Stimulated activated CD8-positive, alpha-beta memory T cell treated with anti-CD3 and anti-CD28 coated beads, Interleukin-12 subunit alpha, Interleukin-12 subunit beta, amount 100 ng/mL, for 4 hours (primary cell): ENCODE measurements at places on chromosomes 5 and 9.
A peak's percentile ranks its signal among the peaks of the same experiment; 100 is the strongest.

DNA sequence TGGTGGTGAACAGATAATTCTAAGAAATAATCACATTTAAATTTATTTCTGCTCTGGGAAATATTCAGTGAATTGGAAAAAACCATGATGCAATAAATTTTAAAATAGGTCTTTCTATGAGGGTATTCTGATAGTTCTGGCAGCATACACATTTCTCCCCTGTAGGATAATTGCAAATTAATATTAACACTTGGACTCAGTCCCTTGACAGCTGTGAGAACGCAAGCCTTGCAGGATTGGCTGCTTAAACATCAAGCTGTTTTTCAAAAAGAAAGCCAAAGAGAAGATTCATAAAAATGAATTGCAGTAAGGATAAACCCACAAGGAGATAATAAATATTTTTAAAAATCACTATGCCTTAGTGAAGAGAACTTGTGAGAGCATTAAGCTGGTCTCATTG is 180.0 kb downstream of the MTRR start:
- DNase-seq = no peak

DNA sequence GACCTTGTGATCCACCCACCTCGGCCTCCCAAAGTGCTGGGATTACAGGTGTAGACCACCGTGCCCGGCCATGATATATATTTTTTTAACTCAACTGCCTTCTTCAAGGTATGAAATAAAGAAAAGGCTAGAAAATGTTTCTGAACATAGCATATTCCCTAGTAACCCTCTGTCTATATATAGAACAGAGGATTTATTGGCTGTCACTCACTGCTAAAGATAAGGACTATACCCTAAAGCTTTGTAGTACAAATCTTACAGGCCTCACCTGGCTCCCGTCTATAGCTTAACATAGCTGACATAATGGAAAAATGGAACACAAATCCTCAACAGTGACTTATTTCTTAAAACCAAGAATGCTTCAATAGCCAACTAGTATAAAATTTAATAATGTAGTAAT is 14.2 kb downstream of the SGTB start:
- DNase-seq = no peak

- peak; percentile 77 for DNase-seq
Measured at GRCh38 chr5:463952-464351, 21.0 kb downstream of the EXOC3 start.

DNA sequence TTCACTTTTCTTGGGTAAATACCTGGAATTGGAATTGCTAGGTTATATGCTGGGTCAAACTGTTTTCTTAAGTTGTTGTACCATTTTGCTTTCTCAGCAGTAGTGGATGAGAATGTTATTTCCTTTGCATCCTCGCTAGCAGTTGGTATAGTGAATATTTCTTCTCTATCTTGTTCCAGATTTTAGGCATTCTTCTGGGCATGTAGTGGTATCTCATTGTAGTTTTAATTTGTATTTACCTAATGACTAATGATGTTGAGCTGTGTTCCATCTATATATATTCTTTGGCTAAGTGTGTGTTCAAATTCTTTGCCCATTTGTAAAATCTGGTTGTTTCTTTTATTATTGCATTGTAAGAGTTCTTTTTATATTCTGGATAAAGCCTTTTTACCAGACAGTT is 333.3 kb downstream of the MAT2B start:
- DNase-seq = no peak

DNA sequence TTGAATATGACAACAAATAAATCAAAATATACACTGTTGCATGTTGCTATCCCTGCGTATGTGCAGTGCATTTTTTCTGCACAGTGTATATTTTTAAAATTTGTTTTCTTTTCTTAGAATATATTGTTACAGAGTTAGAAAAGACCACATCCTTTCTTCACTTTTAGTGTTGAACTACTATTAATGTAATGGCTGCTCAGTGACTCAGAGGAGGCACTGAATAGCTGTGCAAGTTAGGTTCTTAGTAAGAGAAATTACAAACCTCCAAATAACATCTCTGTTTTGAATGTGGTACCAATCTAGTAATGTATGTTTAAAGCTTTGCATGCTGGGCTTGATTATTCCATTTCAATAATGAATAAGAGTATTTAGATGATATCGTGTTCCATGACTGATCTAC is 208.9 kb upstream of the PRR16 start:
- no peak for DNase-seq

DNA sequence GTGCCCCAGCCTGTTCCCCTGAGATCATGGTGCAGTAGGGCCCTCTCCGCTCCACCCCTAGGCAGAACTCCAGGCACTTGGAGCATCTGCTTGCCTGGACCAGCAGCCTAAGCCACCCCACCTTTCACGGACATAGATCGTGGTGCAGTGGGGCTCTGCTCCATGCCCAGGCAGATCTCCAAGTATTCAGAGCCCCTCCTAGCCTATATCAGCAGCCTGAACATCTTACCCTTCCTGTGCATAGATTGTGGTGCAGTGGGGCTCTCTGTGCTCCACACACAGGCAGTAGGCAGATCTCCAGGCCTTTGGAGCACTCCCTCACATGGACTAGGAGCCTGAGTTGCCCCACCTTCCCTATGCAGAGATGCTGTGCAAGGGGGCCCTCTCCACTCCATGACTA is 103.0 kb downstream of the GLIS3 start:
- no peak for DNase-seq

DNA sequence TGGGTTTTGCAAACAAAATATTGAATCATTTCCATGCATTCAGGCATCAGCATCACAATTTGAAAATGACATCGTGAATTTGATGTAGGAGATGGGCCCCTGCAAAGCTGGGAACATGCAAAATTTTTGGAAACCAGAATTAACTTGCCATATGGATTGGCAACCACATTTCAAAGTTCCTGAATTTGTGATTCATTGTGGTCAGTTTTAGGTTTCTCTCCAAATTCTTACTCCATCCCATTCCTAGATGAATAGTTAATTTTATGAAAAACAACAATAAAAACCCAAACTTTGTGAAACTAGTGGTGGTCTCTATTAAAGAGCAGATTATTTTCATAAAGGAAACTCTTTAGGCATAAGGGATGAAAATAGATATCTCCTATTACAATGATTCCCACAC is 107.8 kb upstream of the SLIT3 start:
- no peak for DNase-seq

DNA sequence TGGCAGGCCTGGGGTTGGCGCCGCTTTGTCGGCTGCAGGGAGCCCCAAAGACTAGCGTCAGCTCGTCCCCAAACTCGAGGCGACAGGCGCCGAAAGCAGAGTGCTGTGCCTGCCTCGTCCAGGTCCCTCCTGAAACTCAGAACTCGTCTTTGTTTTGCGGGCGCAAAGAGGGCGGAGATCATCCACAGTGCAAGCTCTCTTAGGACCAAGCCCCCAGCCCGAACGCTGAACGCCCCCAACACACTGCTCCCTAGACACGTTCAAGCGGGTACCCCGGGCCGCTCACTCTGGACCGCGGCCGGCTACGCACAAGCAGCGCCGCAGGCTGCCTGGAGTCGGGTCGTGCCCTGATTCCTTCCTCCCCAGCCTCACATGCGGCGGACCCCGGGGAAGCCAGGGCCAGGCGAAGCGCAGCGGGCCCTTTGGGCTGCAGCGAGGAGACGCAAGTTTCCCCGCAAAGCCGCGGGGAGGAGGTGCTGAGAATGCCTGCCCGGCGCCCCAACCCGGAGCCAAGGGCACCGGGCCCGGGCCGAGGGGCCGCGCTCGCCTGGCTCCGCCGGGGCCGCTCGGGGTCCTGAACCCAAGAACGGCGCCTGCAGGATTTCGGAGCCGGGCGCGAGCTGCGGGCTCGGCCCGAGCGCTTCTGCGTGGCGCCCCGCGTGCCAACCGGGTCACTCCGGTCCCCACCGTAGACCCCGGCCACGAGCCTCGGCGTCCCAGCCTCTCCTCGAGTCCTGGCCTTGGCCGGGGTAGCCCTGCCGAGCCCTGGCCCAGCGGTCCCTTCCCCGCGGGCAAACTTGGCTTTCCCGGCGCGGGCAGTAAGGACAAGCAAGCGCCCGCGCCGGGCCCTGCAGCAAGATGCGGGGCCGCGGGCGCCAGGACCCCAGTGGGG is 738 bp downstream of the FSTL4 start:
- DNase-seq = no peak

GRCh38 chr5:172443441-172444109 is 10.8 kb downstream of the SH3PXD2B start:
- peak; percentile 26 for DNase-seq

DNA sequence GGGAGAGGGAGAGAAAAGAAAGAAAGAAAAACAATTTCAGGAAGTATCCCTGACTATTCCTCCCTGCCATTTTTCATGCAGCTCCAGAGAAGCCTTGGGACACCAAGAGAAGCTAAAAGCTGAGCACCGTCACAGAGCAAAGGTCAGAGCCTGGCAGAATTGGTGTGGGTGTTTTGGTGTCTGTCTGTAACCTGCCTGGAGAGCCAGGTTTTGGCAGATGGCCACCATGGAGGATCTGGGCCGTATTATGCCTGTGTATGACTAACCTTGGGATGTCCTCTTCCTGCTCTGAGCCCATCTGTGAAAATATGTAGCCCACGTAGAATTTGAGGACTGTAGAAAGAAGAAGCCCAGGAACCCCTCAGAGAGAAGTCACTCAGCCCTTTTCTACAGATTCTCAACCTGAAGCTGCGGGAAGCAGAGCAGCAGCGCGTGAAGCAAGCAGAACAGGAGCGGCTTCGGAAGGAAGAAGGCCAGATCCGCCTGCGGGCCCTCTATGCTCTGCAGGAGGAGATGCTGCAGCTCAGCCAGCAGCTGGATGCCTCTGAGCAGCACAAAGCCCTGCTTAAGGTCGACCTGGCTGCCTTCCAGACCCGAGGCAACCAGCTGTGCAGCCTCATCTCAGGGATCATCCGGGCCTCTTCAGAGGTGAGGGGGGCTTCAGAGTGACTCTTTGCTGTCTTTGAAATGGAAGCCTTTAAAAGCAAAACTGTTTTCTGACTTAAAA is 18.8 kb downstream of the GLE1 start:
- DNase-seq = no peak

- DNase-seq = no peak
Measured at GRCh38 chr5:56064984-56065383, 70.2 kb upstream of the IL6ST start.

GRCh38 chr5:16406630-16407029 is 59.0 kb downstream of the ZNF622 start:
- no peak for DNase-seq

DNA sequence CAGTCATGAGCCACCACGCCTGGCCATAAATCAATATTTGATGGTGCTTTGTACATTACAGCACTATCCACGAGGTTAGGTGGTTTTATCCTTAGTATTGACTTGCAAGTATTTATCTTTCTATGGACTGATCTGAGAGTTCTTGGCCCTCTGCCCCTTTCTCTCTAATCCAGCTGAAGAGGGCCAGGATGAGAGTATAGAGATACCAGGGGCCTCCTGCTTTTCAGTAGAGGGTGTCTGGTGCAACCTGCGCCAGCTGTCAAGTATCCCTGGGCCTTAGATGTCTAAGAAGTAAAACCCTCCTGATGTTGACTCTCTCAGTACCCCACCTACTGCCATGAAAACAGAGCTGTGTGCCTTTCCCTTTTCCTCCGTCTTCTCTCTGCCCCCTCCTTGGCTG is 153.4 kb downstream of the SLIT3 start:
- no peak for DNase-seq

- no peak for DNase-seq
Measured at GRCh38 chr5:72790186-72790585, 26.3 kb upstream of the TNPO1 start.

- no peak for DNase-seq
Measured at GRCh38 chr5:145157841-145158240, 677.3 kb downstream of the PRELID2 start.

DNA sequence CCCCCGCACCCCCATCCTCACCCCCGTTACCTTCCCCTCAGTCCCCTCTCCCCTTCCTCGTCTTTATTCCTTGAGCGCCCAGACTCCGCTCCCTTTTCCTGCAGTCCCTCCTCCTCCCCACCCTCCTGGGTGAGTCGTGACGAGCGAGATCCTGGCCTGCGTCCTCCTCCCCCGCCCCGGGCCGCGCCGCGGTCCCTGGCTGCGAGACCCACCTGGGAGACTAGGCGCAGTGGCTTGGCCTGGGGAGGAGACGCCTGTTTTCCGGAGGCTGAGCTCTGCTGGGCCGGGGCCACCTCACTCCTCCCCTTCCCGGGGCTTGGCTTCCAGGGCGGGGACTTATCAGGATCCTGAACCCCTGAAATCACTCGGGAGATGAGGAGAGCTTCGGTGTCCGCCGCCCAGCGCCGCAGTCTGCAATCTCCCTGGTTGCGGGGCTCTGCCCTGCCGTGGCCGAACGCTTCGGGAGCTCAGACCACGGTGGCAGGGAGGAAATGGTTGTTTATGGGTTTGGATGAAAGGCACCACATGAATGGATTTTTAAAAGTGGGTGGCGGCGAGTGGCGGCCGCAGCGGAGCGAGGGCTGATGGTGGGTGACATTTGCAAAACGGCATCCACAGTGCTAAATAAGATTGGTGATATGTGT is 984 bp downstream of the STXBP1 start:
- DNase-seq = peak; percentile 0

DNA sequence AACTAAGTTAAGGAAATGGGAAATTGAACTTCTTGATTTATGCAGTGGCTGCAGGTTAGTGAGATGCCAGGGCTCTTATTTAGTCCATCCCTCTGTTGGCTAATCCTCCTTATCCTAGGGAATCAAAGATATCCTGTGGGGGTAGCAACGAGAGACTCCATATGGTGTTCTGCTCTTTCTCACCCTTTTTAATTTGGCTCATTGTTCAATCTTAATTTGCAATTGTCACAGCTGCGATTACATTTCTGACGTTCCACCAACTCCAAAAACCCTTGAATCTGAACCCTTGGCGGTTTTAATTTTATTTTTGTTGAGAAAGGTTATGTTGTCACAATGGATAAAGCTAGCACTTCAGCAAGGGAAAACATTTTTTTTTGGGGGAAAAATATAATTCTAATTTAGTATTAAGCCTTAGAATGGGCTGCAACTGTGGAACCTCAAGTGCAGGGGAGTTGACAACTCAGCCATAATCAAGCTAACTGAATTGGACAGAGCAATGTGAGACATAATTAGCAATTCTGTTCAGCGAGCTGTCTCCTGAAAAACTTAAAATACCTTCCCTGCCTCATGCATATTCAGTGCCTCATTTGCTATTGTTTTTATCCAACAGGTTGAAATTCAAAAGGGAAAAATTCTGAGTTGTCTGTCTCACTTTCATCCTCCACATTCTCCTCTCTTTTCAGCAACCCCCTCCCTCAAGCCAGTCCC is 91.3 kb downstream of the MAT2B start:
- no peak for DNase-seq

GRCh38 chr5:155878991-155879575 is 447.9 kb upstream of the SGCD start:
- DNase-seq = no peak

GRCh38 chr5:132826424-132827082 is 3.9 kb downstream of the SHROOM1 start:
- DNase-seq = no peak
